ENCODE measurements at places on chromosomes 1 and 21. TPM values are rescaled to one million over a fixed set of nuclear protein-coding genes. Genes with fewer than 3 reads are reported as not detected.

GRCh38 chr1:176811511-176812288, 348.7 kb downstream of the PAPPA2 start:
- no peak for DNase-seq

GRCh38 chr1:22654692-22655091, 1.7 kb downstream of the C1QB start:
- DNase-seq = no peak

- DNase-seq = no peak
These were observed 31.1 kb downstream of the KCNN3 start for GRCh38 chr1:154838988-154839387.

OR10K2 gene
- not detected for total RNA-seq

DNA sequence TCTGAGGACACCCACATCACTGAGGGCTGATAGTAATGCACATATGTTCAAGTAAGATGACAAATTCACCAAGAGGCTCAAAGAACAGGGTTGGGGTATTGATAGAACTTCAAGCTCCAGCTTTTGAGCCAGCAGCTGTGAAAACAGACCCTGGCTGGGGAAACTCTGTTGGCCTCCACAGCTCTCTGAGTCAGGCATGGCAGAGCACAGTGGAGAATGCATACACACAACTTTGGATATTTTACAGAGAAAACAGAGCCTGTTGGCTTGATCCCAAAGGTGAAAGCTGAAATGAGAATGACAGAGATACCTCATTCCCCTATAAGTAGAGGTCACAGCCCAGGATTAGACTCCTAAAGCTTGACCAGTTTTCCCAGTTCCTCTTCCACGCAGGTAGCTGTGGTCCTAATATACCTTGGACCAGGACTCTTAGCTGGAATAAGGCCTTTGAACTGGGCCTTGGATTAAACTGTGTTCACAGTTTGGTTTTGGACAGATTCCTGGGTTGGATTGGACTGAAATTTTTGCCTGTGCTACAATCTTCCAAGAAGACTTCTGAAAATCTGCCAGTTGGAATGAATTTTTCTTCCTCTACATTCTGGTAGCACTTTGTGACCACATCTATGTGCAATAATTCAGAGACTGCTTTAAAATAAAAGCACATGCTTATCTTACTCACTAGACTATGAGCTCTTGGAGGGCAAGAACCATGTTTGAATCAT, 101.6 kb upstream of the HMGB4 start:
- DNase-seq = no peak

- no peak for DNase-seq
These were observed 44.6 kb downstream of the WASF2 start for GRCh38 chr1:27445177-27445936.

OLFML3 gene
- 26.9 TPM for total RNA-seq

CLDN14 gene
- total RNA-seq = not detected

DNA sequence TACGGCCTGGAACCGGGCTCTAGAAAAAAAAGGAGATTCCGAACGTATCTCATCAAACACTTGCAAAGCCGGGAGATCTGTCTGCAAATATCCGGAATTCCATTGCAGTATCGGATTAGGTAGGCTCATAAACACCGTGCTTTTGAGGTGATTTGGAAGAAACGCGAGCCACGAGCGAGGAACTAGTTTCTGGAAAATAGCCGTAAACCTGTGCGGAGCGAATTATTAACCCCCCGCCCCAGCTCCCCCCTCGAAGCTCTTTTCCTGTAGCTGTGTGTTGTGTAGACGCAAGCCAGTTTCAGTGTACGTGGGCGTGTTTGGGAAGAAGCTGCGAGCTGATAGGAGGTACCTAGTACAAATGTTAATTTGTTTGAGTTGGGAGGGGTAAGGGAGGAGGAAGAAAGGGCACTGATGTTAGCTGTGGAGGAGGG, 1.1 kb downstream of the RALGPS2 start:
- DNase-seq = peak; percentile 87

- no peak for DNase-seq
These were observed 249.0 kb downstream of the SETD4 start for GRCh38 chr21:35811191-35811806.

DNA sequence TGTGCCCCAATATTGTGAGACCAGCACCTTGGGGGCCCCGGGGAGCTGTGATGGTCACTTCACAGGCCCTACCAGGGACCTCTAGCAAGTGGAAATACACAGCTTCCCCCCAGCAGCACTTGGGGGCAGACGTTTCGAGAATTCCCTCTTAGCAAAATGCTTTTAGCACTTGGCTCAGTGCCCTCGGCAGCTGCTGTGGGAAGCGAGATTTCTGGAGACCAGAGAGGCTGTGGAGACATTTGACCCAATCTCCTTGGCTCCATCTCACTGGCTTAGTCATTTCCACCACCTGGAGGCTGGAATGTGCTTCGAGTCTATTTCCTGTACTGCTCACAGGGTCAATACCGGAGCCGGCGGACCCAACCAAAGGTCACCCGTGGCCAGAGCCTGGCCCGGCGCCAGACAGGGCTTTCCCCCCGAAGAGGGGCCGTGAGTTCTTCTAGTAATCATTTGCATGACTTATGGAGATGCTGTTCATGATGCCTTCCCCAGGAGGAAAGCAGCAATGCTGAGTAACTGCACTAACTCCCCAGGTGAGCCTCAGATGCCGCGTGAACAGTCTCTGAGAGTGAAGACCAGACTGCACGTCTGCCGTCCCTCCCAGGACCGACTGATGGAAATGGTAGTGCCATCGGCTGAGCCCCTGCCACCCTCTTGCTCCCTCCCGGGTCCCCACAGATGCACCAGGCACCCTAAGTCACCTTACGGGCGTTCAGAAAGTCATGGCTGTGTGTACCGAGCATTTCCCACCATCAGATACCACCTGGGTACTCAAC, 4.4 kb upstream of the C2CD2 start:
- peak; percentile 61 for DNase-seq

- no peak for DNase-seq
These were observed 67.8 kb downstream of the NID1 start for GRCh38 chr1:235997049-235997448.

CSMD2 gene
- 0.16 TPM for total RNA-seq

GRCh38 chr1:201584471-201585092, 45.7 kb downstream of the NAV1 start:
- DNase-seq = peak; percentile 35

FCER1G gene
- total RNA-seq = 20.9 TPM

GRCh38 chr1:42913426-42914091, 45.1 kb downstream of the SLC2A1 start:
- DNase-seq = peak; percentile 64

- DNase-seq = peak; percentile 16
These were observed 8.1 kb downstream of the ARF1 start for GRCh38 chr1:228090613-228091081.

DNA sequence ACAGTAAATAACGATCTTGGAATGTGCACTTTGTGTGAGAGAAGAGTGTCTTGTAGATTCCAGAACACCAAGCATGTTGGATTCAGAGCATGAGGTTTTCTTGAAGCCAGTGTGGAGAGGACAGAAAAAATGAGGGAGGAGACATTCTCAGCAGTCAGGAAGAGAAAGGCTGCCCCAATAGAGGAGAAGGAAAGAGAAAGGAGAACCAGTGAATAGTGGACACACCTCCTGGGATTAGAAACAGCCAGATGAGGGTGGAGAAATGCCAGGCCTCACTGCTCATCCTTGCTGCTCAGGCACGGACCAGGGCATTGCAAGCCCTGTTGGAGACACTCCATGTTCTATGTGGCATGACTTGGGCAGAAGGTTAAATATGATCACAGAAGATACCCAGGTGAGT, 69.0 kb upstream of the KAZN start:
- DNase-seq = no peak

DNA sequence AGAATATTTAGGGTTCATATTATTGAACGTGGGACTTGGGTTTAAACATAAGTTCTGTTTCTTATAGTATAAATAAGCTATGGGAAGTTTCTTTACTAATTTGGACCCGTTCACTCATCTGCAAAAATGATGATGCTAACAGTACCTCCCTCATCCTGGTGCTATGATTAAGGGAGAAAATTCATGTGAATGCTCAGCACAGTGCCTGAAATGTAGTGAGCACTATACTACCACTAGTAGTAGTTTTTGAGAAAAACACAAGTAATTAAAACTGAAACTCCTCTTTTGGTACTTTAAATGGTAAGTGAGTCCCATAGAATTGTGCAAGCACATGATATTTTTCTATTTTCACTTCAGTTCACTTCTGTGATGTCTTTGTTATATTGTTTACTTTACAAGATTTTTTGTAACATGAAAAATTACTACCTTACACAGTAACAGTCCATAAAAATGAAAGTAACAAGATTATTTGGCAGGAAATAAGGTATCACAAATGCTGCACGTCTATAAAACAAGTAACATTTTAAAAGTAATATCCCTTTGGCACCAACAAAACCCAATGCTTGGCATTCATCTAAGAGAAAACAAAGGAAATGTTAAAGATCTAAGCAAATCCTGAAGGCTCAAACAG, 11.3 kb upstream of the PTPRC start:
- DNase-seq = no peak

- DNase-seq = no peak
These were observed 1.9 kb downstream of the AKR7A2 start for GRCh38 chr1:19310061-19310460.

GRCh38 chr1:241610056-241610815, 29.9 kb downstream of the CHML start:
- peak; percentile 35 for DNase-seq

GJA8 gene
- total RNA-seq = not detected

DNA sequence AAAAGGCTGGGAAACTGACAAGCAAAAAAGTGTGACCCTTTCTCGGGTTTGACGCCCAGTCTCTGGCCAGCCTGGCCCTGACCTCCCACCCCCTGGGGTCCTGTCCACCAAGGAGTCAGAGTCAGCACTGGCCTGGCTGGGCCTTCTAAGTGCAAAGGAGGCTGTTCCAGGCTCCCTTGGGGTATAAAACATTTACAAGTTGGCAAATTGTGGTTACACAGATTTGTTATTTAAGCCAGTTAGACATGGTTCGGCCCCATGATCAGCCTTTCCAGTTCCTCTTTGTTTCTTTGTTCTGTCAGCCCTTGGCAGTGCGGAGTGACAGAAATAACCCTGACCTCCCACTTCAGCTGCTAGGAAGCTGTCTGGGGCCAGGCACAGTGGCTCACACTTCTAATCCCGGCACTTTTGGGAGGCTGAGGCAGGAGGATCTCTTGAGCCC, 161.6 kb upstream of the RAB4A start:
- no peak for DNase-seq

AIM2 gene
- total RNA-seq = 10.3 TPM

RIPPLY3 gene
- total RNA-seq = 0.27 TPM

DNA sequence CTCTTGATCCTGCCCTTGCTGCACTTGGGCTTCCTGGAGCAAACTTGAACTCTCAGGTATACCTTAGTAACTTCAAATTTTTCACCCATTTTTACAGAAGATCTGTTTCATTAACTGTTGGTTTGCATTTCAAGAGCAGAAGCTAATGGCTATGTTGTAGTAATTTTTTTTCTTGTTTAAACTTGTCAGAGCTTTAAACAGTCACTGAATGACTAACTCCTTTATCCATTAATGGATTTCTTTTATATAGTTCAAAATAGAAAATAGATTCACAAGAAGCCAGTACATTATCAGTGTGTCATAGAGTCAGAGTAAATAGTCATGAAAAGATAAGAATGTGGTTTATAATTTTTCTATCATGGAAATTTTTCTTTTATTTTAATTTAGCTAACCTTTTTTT, 13.6 kb downstream of the SRSF11 start:
- no peak for DNase-seq

DNA sequence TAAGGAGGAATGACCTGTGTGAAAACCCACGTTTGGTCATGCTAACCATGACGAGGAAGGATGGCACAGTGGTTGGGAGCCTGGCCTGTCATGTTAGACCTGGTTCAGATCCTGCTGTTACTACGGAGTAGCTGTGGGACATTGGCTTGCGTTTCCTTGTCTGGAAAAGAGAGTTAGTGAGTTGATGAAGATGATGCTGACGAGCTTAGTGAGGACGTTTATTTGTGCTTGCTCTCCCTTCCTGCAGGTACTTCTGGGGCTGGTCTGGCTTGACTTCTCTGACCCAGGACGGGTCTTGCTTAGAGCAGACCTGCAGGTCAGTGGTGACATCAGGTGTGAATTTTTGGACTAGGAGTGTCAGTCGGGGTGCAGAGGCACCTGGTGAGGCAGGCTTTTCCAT, 14.7 kb downstream of the GALNT2 start:
- DNase-seq = no peak

DNA sequence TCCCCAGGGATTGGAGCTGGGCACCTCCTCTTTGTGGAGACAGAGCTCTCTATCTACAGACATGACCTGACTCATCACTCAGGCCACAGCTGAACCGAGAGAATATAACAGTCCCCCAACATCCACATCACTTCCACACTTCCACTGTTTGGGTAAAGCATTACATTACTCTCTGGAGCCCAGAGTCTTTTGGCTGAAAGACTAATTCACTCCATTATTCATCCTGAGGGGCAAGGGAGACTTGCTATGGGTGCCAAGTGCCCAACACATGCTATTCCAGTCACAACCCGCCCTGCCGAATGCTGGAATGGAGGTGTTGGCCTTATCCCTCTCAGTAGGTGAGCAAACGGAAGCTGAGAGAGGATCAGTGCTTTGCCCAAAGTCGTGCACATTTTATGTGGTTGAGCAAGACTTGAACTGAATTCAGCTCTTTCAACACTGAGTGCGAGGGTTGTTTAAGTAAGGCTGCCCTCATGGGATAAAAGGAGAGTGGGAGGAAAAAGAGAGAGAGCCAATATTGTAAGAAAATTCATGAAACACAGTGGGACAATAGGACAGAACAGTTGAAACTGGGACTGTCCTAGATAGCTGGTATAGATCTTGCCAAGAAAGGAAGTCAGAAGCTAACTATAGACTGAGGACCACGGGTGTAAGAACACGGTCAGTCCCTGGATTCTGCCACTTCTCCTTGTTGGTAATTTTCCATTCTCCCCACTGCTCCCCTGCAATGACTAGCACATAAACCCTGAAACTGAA, 13.5 kb upstream of the CHI3L1 start:
- no peak for DNase-seq

KAZN gene
- total RNA-seq = 15.9 TPM

GRCh38 chr1:107689159-107689558, 275.8 kb downstream of the VAV3 start:
- DNase-seq = no peak

DNA sequence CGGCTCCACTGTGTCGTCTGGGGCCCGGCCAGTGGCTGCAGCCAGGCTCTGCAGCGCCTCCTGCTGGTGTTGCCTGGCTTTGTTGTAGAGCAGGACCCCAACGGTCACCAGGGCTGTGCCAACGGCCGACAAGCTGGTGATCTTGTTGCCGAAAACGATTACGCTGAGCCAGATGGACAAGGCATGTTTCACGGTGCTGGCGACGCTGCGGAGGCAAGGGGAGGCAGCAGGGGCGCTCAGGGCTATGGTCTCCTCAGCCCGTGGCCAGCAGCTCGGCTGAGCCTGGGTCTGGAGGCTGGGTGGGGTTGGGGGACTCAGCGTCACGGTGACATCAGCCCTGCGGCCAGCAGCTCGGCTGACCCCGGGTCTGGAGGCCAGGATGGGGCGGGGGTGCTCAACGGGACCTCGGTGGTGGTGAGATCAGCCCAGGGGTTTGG, 7.0 kb upstream of the CDK11B start:
- no peak for DNase-seq

ADGRL4 gene
- total RNA-seq = 3.5 TPM

GRCh38 chr1:31483012-31483946, 70.3 kb downstream of the SERINC2 start:
- peak; percentile 50 for DNase-seq

Data from transverse colon (tissue), 4 donors.